Colonic mucosa (tissue), 4 donors: ENCODE measurements at places on chromosomes 6 and 20. TPM values are rescaled to one million over a fixed set of nuclear protein-coding genes. Genes with fewer than 3 reads are reported as not detected.

GRCh38 chr20:16574656-16575355 is 1.6 kb upstream of the KIF16B start:
- peak; percentile 94 for DNase-seq

GRCh38 chr6:130760006-130760405 is 67.2 kb upstream of the SMLR1 start:
- no peak for DNase-seq

- DNase-seq: no peak
Measured at GRCh38 chr20:52166150-52166549, 25.4 kb downstream of the ZFP64 start.

DNA sequence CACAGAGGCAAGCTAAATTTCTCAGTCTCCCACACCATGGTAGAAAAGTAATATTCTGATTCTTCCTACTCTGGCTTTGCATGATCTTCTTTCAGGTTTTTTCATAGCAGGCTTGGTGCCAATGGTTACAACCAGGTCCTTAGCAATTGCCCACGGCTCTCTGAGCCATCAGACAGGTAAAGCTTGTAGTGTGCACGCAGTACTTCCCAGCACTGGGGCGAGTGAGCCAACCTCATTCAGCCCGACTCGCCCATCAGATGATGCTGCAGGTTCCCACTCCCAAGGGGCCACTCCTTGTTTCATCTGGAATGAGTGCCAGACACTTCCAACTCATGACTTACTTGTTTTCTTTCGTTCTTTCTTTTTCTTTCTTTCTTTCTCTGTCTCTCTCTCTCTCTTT is 78.3 kb downstream of the PERP start:
- peak; percentile 25 for DNase-seq

Gene TRIM15
- 47.3 TPM for total RNA-seq

Gene CRISP3
- not detected for total RNA-seq

Gene ELOVL4
- total RNA-seq: 0.30 TPM
